ENCODE measurements at places on chromosomes 4 and X. TPM values are rescaled to one million over a fixed set of nuclear protein-coding genes. Genes with fewer than 3 reads are reported as not detected.

The SASH3 gene
- 203 TPM for polyA plus RNA-seq

The TMPRSS11B gene
- not detected for polyA plus RNA-seq

The DUSP21 gene
- not detected for polyA plus RNA-seq

The NEUROG2 gene
- not detected for polyA plus RNA-seq

The REPS2 gene
- polyA plus RNA-seq, result 1.3 TPM

The S100P gene
- not detected for polyA plus RNA-seq

The PLS3 gene
- polyA plus RNA-seq, result not detected

The PIR gene
- not detected for polyA plus RNA-seq

The PHKA1 gene
- polyA plus RNA-seq, result not detected

The SPANXA2 gene
- polyA plus RNA-seq, result not detected

The TCP11X2 gene
- polyA plus RNA-seq, result not detected

The PPBP gene
- 65.7 TPM for polyA plus RNA-seq

The DTHD1 gene
- not detected for polyA plus RNA-seq
